ENCODE measurements at places on chromosomes 7 and 10.

- DNase-seq = no peak
- H3K27me3 ChIP-seq = no peaks in the 10 kb centered on the region
- H3K4me1 ChIP-seq = no peaks in the 10 kb centered on the region
- no peak overlapping the region for H3K4me3 ChIP-seq
- no peak overlapping the region for H3K27ac ChIP-seq
- H3K36me3 ChIP-seq = no peaks in the 10 kb centered on the region
These were observed 124.4 kb downstream of the PON1 start for GRCh38 chr7:95199779-95200558.

- no peak overlapping the region for H3K4me3 ChIP-seq
- no peak for DNase-seq
- no peaks in the 10 kb centered on the region for H3K4me1 ChIP-seq
These were observed 289.7 kb upstream of the VSTM2A start for GRCh38 chr7:54252256-54253035.

- no peak overlapping the region for H3K4me3 ChIP-seq
- no peak for DNase-seq
- no peaks in the 10 kb centered on the region for H3K36me3 ChIP-seq
- H3K27ac ChIP-seq = no peak overlapping the region
These were observed 660.5 kb downstream of the LRMDA start for GRCh38 chr10:76091926-76092325.

GRCh38 chr10:109166935-109167334 lies 756.4 kb downstream of the XPNPEP1 start:
- no peak for DNase-seq
- no peak overlapping the region for H3K4me3 ChIP-seq
- no peak overlapping the region for H3K27ac ChIP-seq
- no peaks in the 10 kb centered on the region for H3K4me1 ChIP-seq
- H3K27me3 ChIP-seq = no peaks in the 10 kb centered on the region

DNA sequence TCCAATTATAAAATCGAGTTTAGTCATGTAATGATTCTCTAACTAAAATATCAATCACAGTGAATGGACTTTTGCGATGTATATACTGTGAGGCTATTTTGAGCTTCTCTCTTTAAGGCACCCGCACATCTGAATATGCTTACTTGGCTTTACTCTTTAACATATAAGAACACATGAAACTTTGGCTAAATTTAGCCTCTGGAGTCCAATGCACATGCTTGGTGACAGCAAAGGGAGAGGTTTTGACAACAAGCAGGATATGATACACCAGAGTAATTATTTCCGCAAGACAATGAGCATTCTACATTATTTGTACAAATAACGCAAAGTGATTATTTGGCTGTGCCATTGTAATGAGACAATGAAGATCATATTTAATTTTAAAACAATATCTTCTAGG lies 72.4 kb downstream of the ARID5B start:
- H3K27me3 ChIP-seq = no peaks in the 10 kb centered on the region
- H3K36me3 ChIP-seq = peaks cover 5% of the 10 kb centered on the region
- no peak for DNase-seq
- H3K4me1 ChIP-seq = no peaks in the 10 kb centered on the region
- H3K4me3 ChIP-seq = no peak overlapping the region
- H3K27ac ChIP-seq = no peak overlapping the region

DNA sequence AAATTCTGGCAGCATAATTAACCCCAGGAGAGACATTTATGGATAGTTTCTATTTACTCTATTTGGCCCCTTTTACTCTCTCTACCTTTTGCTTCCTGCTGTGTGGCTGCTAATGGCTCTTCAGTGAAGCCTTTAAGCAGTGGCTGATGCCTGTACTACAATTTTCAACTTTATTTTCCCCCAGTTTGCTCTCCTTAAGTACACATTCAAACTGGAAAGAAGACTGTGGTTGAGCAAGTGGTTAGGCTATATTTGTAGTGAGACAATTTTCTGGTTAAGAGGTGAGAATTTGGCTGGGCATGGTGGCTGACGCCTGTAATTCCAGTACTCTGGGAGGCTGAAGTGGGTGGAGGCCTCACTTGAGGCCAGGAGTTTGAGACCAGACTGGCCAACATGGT lies 8.5 kb upstream of the RSBN1L start:
- no peaks in the 10 kb centered on the region for H3K27me3 ChIP-seq
- H3K4me3 ChIP-seq = no peak overlapping the region
- H3K4me1 ChIP-seq = peaks cover 8% of the 10 kb centered on the region

DNA sequence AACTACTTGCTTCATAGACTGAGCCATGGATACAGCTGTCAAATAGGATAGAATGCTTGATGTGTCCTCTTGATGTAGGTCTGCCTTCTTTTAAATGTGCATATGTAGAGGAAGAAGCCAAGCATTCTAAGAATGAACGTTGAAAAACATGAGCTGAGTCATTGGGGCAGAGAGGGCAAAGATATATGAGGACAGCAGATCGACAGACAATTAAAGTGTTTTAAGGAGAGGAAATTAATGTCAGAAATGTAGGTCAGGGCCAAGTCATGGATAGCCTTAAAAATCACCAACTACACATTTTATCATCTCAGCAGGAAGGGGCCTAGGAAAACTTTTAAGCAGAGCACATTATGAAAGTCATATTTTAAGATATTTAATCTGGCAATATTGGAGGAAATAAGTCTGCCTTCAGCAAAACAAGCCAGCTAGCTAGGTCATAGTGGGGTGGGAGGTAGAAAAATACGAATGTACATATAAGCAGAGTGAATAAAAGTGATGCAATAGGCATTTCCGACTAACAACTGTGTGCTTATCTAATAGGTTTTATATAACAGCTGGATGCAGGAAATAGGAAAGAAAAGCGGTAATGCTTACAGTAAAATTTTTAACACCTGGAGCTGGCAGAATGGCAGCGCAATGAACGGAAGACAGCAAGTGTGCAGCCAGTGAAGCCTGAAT lies 638.3 kb upstream of the TPK1 start:
- no peaks in the 10 kb centered on the region for H3K27me3 ChIP-seq
- no peaks in the 10 kb centered on the region for H3K36me3 ChIP-seq

Data from T-cell (primary cell).